Caco-2 (cell line): ENCODE measurements at places on chromosomes 5 and 9. TPM values are rescaled to one million over a fixed set of nuclear protein-coding genes. Genes with fewer than 3 reads are reported as not detected.

DNA sequence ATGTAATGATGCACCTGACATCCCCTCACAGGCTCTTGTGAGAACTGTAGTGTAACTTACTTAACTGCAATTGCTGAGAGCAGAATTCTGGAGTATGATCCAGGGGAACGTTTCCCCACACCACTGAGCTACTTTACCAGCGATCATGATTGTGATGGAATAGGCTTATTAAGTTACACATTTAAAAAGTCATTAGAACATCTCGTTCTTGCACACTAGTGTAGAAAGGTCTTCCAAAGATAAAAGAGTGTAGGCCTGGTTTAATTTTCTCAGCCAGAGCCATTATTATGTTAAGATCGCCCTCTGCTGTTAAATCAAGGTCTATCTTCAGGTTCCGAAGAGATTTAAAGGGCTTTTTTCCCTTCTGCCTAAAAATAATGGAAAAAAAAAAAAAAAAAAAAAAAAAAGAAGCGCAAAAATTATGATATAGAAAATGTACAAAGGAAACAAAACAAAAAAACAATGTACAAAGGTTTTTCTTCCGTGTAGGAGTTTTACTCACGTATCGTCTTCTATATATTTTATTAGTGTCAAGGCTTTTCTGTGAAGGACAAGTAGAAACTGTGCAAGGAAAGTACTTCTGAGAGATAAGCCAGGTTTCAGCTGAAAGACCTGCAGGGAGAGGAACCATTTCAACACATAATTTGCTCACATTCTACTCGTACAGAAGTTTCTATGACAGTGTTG is 18.6 kb upstream of the MOB3B start:
- DNase-seq: no peak

DNA sequence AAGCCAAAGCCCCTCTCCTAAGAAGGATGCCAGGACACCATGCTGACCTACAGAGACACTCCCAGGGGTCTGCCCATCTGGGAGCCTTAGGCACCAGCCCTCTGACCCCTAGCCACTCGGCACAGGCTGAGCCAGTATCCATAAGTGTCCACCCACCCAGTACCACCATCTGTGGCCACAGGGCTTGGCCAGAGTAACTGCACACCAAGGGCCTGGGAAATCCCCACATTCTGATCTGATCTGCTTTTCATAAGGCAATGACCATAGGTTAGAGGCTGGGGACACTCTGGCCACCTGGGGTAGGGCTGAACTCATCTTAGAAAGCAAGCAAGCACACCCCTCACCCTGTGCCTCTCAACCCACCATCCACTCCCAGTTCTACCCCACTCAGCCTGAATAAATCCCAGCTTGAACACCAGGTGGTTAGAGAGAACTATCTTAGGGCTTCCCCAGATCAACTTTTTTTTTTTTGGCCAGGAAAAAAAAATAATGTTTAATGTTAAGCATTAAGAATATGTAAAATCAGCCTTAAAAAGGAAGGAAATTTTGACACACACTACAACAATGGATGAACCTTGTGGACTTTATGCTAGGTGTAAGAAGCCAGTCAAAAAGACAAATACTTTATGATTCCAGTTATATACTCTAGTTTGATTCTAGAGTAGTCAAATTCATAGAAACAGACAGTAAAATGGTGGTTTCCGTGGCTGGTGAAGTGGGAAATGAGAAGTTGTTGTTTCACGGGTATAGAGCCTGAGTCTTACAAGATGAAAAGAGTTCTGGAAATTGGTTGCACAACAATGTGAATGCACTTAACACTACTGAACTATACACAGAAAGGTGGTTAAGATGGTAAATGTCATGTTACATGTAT is 6.2 kb downstream of the GNPDA1 start:
- no peak for DNase-seq

DNA sequence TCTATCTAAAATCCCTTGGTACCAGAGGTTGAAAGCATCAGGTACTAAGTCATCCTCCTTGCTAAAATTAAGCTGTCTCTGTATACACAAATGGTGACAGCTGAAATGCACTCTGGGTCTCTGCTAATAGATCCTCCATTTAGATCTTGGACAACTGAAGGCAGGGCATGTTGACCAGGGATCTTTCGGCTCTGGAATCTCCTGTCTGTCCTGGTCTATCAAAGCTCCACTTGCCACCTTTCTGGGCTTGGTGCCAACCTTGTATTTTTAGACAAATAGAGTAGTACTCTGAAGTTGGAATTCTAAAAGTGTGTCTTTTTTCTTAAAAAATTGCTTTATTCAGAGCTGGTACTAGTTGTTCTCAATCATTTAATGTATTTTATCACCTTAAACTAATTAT is 135.2 kb upstream of the HMHB1 start:
- DNase-seq: no peak

Gene XRCC4
- total RNA-seq: 13.0 and 13.5 TPM in 2 replicates

DNA sequence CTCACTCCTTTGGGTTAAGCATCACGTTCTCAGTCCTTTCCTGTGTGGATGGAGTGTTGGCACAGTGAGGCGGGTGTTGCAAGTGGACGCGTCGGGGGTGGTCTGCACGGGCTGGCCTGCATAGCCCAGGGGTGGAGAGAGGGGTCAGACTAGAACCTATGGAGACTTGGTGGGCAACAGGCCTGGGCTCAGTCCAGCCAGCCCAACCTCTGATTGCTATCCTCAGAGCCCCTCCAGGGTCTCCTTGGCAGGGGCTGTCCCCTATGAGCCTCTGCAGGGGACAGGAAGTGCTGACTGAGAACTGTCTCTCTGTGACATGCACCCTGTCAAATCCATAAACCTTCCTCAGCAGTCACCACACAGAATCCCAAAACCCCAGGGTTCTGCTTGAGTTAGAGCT is 2.3 kb downstream of the DCANP1 start:
- DNase-seq: no peak

- no peak for DNase-seq
These were observed 109.8 kb downstream of the SERINC5 start for GRCh38 chr5:80146046-80146445.

Gene PLPPR1
- total RNA-seq: not detected in 2 replicates

Gene TUSC1
- total RNA-seq: 2.4 and 3.2 TPM in 2 replicates
